ENCODE measurements at places on chromosomes 2 and 18. TPM values are rescaled to one million over a fixed set of nuclear protein-coding genes. Genes with fewer than 3 reads are reported as not detected.

- DNase-seq = peak; percentile 95
These were observed 118.1 kb upstream of the CXCR4 start for GRCh38 chr2:136236019-136236418.

GRCh38 chr18:43393174-43393573 is 115.9 kb upstream of the SYT4 start:
- DNase-seq = no peak

DNA sequence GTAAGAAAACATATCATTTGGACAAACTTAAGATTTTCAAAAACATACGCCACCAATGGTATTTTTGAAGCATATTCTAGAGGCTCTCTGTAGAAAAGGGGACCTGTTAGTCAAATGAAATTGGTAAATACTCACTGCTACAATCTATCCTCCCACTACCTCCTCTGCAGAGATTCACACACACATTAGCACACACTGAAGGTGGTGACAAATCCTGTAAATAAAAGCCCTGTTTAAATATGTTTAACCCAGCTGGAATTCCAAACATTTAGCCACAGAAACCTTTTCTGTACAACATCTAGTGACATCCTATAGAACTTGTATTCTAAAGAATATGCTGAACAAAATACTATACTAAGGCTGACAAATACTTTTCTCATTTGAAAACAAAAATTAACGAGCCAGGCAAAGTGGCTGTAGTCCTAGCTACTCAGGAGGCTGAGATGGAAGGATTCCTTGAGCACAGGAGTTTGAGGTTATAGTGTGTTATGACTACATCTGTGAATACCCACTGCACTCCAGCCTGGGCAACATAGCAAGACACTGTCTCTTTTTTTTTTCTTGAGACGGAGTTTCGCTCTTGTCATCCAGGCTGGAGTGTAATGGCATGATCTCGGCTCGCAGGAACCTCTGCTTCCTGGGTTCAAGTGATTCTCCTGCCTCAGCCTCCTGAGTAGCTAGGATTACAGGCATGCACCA is 25.9 kb downstream of the ALS2 start:
- DNase-seq = no peak

GRCh38 chr2:68745006-68745405 is 10.4 kb downstream of the ARHGAP25 start:
- no peak for DNase-seq

DNA sequence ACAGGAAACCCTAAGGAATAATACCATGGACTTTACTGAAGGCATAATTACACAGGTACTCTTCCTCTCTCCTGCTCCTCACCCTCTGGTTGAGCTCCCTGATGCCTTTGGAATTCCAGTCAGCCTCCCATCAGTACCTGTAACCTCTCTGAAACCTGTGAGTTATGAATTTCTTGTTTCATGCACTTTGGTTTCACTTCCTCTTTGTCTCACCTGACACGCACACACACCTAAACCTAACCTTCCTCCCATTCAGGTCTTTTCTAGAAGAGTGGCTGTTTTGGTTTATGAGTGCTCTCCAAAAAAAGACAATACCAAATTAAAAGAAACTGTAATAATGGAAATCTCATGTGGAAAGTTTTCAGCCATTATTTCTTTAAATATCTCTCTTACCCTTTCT is 451.3 kb upstream of the VWC2L start:
- no peak for DNase-seq

DNA sequence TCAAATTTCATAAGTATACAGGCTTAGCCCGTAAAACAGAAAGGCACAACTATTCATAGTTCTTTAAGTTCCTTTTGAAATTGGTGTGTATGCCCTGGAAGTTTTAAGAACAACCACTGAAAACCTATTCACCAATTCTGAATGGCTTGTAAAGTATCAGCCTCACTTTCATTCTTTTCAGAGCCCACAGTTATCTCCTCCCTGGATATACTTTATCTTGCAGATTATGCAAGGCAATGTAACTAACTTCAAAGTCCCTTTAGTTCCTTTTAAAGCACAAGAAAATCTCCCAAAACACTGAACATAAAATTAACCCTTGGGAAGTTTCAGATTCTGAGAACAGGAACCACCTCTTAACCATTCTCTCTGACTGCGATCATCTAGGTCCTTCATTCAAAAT is 1.1 kb downstream of the STRN start:
- no peak for DNase-seq

Gene PRSS56
- not detected for total RNA-seq

DNA sequence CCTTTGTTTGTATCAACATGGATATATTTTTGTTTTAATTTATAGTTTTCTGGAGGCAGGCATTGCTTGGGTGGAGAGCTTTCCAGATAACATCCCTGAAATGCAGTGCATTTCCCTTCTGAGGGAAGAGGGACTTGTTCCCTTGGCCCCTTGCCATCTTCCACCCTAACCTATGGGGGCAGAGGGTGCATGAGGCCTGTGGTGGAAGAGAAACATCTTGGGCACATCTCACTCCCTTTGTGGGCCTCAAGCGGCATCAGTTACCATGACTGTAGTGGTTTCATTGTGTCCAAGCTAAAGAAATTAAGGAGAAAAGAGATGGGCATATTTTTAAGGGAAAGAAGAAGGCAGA is 5.3 kb upstream of the RPL37A start:
- no peak for DNase-seq

DNA sequence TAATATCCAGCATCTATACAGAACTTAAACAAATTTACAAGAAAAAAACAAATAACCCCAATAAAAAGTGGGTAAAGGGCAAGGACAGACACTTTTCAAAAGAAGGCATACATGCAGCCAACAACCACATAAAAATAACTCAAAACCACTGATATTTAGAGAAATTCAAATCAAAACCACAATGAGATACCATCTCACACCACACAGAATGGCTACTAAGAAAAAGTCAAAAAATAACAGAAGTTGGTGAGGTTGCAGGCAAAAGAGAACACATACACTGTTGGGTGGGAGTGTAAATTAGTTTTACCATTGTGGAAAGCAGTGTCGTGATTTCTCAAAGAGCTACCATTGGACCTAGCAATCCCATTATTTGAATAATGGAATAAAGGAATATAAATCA is 1973.9 kb upstream of the LRRTM1 start:
- no peak for DNase-seq

All from M059J (cell line).